Fibroblast of skin of back (primary cell): ENCODE measurements at places on chromosomes 13 and 19.

DNA sequence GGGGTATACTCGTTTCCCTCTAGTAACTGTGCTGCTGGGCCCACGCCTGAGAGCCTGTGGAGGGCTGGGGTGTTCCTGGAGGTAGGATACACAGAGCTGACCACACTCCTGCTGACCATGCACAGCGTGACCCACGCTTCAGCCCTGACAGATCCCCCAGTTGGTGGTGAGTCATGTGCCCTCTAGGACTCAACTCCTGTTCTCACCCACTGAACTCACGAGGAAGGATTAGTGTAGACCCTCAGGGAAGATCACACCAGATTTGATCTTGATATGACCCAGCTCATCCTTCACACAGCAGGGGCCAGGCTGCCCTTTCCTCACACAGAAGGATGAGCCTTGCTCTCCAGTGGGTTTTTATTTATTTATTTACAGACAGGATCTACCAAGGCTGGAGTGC, 13.3 kb upstream of the ACP7 start:
- DNase-seq = peak; percentile 16

GRCh38 chr19:41264581-41265394, 616 bp downstream of the HNRNPUL1 start:
- DNase-seq = peak; percentile 46

- no peak for DNase-seq
Observed at GRCh38 chr19:4548238-4548584, 8.4 kb upstream of the LRG1 start.

DNA sequence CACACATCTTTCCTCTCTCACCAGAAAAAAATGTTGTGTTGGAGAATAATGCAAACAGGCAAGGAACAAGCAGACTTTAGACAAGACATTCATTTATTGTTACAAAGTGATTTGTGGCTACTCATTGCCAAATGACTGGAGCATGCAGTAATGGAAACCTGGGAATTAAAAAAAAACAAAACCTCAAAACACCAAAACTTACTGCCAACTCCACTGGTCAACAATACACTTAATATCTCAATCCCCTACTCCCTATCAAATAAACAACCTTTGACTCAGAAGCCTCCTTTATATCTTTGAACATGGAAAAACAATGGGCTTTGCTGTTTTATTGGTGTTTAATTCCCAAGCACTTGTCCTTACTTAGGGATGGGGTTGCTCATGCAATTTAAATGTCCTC, 112.8 kb downstream of the POSTN start:
- peak; percentile 71 for DNase-seq

DNA sequence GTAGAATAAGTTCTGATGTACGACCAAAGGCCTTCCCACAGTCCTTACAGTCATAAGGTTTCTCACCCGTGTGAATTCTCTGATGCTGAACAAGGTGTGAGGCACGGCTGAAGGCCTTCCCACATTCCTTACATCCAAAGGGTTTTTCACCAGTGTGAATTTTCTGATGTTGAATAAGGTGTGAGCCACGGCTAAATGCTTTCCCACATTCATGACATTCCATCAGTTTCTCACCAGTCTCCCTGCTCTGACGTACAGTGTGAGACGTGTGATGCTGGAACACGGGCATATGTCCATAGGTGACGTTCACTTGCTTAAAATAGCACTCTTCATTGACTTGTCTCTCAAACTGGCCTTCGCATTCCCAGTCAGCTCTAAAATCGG, 31.0 kb upstream of the COX7A1 start:
- no peak for DNase-seq

GRCh38 chr13:96816874-96817273, 177.4 kb downstream of the OXGR1 start:
- DNase-seq = no peak

DNA sequence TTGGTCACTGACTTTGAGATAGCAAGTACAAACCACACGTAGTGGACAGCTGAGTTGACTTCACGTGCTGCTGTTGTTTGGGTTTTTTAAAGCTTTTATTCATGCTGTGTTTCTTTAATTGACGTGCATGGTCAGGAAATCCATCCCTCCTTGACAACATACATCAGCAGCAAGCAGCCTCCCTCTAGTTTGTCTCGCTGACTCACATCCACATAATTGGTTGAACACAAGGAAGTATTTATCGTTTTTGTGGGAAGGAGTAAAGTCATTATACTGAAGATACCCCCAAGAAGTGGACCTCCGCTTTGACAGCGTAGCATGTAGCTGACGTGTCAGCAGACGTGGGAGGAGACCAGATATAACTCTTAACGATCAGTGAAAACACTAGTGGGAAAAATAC, 355.8 kb downstream of the MYO16 start:
- DNase-seq = no peak

- DNase-seq = no peak
Observed at GRCh38 chr13:60727140-60727539, 330.1 kb downstream of the TDRD3 start.

GRCh38 chr13:27919659-27919933, 204 bp upstream of the PDX1 start:
- no peak for DNase-seq

- DNase-seq = no peak
Observed at GRCh38 chr19:45739498-45740439, 6.5 kb downstream of the MEIOSIN start.

DNA sequence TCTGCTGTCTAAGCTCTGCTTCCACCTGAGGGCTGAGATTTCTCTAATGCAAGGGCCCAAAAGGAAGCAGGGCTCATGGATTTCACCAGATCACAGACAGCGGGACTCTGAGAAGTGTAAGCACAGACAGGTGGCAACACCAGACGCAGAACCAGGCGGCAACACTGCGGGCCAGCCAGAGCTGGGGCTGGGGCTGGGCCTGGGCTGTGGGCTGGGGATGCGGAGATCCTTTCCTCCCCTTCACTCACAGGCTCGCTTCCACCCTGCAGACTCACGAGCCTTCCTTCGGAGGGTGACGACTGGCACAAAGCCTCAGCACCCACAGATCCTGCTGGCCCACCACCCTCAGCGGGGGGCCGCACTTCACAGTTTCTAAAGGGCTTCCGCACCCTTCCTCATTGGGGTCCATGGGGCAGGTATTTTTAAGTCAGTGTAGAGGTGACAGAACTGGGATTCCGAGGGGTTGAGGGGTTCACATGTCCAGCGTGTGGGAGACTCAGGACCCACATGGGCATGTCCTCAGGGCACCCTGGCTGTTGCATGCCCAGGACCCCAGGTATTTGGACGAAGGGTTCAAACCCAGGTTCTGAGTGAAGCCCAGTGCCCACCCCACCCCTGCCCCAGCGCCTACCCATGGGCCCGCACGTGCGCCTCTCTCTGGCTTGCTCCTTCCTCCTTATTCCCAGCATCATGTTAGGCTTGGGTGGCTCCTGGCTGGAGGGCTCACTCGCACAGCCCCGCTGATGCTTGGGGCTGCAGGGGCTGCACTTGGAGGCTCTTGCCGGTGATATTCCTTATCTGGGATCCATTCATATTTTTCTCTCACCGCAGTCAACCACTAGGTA, 137.3 kb upstream of the GPR12 start:
- DNase-seq = no peak

DNA sequence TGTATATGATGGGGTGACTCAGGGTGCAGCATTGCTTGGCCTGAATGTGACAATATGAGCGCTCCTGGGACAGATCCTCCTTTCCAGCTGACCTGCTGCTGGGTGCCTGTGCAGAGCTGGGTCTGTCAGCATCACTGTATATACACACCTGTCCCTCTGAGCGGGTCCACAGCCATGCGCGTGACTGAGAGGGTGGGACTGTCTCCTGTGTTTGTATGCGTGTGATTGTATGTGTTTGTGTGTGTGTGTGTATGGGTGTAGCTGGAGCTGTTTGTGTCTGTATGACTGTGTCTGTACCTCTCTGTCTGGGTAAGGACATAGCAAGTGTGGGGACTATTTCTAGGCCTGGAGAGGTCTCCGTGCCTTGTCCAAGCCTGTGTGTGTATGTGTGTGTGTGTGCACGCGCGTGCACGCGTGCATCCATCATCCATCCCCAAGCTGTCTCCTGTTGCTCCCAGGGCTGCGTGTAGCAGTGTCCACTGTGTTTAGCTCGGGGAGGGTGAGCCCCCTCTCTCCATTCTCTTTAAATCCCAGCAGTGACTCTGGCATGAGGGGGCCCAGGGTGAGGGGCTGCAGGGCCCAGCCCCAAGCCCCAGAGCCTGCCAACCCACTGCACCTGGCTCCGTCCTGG, 8.3 kb downstream of the IGLON5 start:
- no peak for DNase-seq

GRCh38 chr13:110652764-110653163, 37.4 kb downstream of the NAXD start:
- DNase-seq = no peak

DNA sequence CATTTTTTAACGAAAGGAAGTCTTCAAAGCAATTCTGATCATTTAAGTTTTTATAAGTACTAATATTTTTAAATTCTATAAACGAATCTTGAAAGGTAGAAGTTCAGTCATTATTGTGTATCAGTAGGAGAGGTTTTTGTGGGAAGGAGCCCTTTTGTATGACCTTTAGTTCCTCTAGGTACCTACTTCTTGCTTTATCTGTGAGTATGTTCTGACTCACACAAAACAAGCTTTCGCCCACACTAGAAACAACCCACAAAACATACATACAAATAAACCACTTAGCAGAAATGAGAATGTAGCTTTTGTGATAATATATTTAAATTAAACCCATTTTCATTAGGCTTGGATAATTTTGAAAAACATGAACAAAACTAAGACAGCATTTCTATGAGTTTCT, 27.8 kb downstream of the ERCC5 start:
- no peak for DNase-seq

- no peak for DNase-seq
Observed at GRCh38 chr19:10044390-10044789, 31.1 kb downstream of the RDH8 start.

GRCh38 chr19:11382898-11383705, 1.0 kb downstream of the EPOR start:
- no peak for DNase-seq

- DNase-seq = no peak
Observed at GRCh38 chr19:46812977-46813838, 24.8 kb upstream of the SLC1A5 start.

DNA sequence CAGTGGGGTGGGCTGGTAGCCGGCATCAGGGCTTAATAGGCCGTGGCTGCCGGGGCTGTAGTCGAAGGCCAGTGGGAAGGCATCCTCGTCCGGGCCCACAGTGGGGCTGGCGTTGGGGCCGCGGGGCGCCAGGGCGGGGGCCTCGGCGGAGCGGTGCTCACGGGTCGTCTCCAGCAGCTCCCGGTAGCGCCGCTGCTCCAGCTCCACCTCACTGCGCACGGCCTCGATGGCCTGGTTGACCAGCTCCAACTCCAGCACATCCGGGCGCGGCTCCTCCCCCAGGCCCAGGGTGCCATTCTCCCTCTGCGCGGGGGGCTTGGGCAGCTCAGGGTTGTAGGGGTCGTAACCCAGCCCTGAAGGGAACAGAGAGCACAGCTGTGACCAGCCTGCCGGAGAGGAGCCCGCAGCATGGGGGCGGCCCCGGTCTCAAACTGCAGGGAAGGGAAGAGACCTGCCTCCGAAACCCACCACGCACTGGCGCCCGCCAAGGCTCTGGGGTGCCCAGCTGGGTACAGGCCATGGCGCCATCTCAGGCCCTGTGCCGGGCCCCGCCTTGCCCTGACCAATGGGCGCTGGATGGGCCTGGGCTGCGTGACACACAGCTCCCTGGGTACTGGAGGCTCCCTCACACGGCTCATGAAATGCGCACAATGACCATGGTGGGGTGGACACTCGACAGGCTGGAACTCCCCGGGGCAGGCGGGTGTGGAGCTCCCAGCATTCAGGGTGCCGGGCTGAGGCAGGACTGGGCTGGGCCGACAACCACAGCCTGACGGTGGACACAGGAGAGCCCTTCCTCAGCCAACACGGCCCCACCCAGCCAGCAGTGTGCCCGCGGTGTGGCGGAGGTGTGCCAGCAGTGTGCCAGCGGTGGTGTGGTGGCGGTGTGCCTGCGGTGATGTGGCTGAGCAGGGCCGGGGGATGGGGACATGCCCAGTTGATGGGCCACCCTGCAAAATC, 16.5 kb upstream of the ATP8B3 start:
- no peak for DNase-seq

DNA sequence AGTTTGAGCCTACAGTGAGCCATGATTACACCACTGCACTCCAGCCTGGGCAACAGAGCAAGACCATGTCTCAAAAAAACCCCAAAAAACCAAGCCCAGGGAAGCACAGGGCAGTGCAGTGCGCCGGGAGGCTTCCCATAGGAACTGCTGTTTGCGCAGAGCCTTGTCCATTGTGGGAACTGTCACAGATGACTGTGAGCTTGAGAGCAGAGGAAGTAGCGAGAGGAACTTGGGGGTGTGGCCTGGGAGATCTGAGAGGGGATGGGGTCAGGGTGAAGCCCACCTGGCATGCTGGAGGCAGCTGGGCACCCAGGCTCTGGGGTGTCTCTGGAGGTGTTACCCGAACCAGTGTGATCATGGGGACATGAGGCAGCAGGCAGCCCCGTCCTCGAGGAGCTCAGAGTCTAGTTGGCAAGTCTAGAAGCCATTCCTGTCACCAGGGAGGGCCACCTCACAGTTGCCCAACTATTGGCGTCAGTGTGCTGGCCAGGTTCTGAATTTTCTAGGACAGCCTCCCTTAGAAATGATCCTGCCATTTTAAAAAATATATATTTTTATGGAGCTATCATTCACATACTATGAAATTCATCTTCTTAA, 10.4 kb downstream of the KDM4B start:
- DNase-seq = no peak

DNA sequence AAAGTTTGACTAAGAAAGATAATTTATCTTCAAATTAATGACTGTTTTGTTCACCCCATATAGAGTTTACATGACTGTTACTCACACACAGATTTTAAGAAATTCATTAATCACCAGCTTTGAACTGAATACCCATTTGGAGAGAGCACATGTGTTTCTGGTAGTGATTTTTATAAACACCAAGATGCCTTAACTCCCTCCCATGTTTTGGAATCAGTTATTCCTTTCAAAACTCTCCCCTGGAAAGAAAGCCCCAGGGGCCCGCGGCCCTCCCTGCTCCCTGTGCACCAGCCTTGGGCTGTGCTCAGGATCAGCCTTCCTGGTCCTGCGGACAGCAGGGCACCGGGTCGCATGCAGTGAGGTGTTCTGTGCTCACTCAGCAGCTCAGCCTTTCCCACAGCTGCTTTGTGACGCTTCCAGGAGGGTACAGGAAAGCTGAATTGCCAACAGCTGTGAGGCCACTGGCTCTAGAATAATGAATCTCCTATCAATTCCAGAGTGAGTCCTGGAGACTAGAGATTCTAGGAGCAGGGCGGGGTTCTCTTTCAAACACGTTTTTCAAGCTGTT, 483.2 kb downstream of the EFNB2 start:
- no peak for DNase-seq

GRCh38 chr19:782878-783668, 14.2 kb upstream of the PTBP1 start:
- DNase-seq = no peak

- no peak for DNase-seq
Observed at GRCh38 chr13:30934803-30935202, 2.3 kb downstream of the TEX26 start.

DNA sequence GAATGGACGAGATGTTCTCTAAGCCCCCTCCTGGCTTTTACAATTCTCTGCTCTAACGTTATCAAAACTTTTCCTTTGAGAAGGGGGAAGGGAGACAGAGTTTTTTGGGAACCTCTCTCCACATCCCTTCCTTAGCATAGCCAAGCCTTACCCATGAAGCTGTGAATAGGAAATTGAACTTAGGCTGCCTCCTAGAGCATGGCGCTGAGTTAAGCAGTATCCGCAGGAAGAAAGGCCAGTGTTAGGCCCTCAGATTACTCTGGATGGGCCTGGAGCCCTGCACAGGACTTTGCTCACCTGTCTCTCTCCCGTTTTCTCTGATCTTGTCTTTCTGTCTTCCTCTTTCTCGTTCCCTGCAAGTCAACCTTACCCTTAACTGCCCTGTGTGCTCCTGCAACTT, 39.6 kb downstream of the CYP2B6 start:
- no peak for DNase-seq
